ENCODE measurements at places on chromosomes 11 and 22. TPM values are rescaled to one million over a fixed set of nuclear protein-coding genes. Genes with fewer than 3 reads are reported as not detected.

CHRM1 gene
- total RNA-seq: not detected

CEND1 gene
- total RNA-seq: 3.8 TPM

RASL10A gene
- 0.64 TPM for total RNA-seq

DNA sequence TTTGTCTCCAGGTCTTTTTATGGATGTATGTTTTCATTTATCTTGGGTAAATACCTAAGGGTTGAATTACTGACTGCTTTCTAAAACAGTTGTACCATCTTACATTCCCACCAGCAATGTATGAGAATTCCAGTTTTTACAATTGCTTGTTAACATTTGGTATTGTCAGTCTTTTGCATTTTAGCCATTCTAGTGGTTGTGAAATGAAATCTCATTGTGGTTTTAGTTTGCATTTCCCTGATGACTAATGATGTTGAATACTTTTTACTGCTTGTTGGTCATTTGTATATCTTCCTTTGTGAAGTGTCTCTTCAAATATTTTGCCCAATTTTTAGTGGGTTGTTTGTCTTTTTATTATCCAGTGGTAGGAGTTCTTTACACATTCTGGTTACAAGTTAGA lies 92.8 kb downstream of the ARFGAP2 start:
- H3K4me1 ChIP-seq: no peaks in the 10 kb centered on the region
- DNase-seq: no peak
- H3K36me3 ChIP-seq: no peaks in the 10 kb centered on the region
- no peak overlapping the region for H3K27ac ChIP-seq
- no peak overlapping the region for H3K4me3 ChIP-seq
- H3K27me3 ChIP-seq: no peaks in the 10 kb centered on the region

DNA sequence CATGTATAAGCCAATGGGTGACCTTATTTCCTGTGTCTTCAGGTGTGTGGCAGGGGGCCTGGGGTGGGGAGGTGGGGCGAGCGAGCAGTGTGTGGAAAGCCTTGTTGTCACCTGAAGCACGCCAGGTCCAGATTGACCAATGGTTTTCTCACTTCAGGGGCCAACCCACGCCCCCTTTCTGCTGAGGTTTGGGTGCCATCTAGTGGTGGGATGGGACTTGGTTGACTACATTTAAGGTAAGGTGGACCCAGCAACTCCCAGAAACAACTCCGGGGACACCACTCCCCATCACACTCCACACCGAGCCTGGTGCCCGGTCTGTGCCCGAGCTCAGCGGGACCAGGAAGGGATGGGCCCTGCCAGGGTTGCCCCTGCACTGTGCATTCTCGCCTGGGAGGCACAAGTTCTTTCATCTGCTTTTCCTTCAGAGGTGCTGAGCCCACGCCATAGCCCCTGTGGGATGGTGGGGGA lies 40.0 kb downstream of the TPCN2 start:
- H3K27me3 ChIP-seq: no peaks in the 10 kb centered on the region
- peaks cover 2% of the 10 kb centered on the region for H3K4me1 ChIP-seq
- peak; percentile 87 for DNase-seq
- no peak overlapping the region for H3K4me3 ChIP-seq

DNA sequence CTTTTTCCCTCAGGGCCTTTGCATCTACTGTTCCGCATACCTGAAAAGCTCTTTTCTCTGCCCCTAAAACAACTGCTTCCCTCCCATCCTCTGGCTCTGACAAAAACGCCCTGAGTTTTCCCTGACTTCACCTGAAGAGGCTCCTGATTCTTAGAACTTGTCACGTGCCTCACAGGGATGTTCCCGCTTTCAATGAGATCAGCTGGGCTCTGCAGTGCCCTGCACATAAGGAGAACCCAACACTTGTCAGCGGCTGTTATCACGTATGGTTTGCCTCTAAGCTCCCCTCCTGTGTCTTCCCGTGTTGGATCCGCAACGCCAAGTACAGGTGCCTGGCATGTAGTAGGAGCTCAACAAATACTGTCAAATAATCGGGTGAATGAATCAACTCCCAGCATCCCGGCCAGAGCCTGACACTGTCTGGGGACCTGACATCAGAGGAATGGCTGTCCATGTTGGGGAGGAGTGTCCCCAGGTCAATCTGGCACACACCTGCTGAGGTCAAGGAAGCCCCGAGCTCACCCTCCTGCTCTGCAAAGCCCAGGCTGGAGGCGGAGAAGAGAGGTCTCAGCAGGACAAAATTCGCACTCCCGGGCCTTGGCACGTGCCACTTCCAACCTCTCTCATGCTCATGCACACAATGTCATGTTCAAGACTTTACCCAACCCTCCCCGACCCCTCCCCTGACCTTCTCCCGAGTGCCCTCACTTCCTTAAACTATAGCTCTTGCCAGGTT lies 4.2 kb upstream of the GRK2 start:
- peaks cover 10% of the 10 kb centered on the region for H3K36me3 ChIP-seq
- peak overlapping the region; percentile 70 for H3K4me3 ChIP-seq
- peak overlapping the region; percentile 83 for H3K27ac ChIP-seq

DNA sequence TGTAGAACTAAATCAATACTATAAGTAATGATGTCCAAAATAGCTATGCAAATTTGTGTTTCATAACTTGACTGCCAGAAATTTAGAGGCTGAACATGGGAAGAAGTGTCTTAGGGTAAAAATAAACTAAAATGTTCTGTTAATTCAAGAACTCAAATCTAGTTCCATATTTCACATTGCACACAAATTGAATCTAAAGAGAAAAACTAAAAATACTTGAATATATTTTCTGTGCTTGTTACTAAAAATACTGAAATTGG lies 43.5 kb downstream of the FANCF start:
- H3K4me1 ChIP-seq: no peaks in the 10 kb centered on the region
- H3K36me3 ChIP-seq: no peaks in the 10 kb centered on the region
- H3K4me3 ChIP-seq: no peak overlapping the region
- DNase-seq: no peak
- H3K27ac ChIP-seq: no peak overlapping the region

- no peak overlapping the region for H3K27ac ChIP-seq
- peaks cover 32% of the 10 kb centered on the region for H3K36me3 ChIP-seq
- no peak for DNase-seq
- no peaks in the 10 kb centered on the region for H3K27me3 ChIP-seq
- H3K4me3 ChIP-seq: peak overlapping the region; percentile 39
- peaks cover 46% of the 10 kb centered on the region for H3K4me1 ChIP-seq
Measured at GRCh38 chr11:60916669-60917206, 2.8 kb downstream of the TMEM109 start.

- H3K4me1 ChIP-seq: peaks cover 10% of the 10 kb centered on the region
- no peak for DNase-seq
- peaks cover 18% of the 10 kb centered on the region for H3K36me3 ChIP-seq
- no peak overlapping the region for H3K27ac ChIP-seq
- no peak overlapping the region for H3K4me3 ChIP-seq
Measured at GRCh38 chr11:17343907-17344306, 7.7 kb upstream of the NCR3LG1 start.

Measured in activated CD4-positive, alpha-beta T cell treated with anti-CD3 and anti-CD28 coated beads, Interleukin-2, amount 10 ng/mL, durations not matched to agents 24 days and 14 days (primary cell).